Activated CD4-positive, alpha-beta memory T cell treated with anti-CD3 and anti-CD28 coated beads for 36 hours (primary cell): ENCODE measurements at places on chromosomes 3 and 15. TPM values are rescaled to one million over a fixed set of nuclear protein-coding genes. Genes with fewer than 3 reads are reported as not detected.

DNA sequence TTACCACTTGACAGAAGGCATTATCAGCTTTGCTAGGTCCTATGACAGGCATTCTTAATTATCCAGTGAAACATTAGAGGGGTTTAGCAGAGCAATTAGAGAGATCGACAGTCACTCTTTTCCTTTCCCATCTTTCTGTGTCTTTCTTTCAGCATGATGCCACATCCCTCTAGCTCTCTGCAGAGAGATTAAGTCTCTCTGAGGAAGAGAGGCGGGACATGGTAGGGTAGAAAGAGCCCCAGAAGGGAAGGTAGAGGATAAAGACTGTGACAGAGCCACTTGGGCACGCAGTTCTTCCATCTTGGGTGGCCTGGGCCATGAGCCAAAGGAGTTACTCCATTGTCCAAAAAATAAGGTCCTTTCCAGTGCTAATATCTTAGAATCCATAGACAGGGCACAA lies 55.8 kb downstream of the HHLA2 start:
- H3K36me3 ChIP-seq = no peaks in the 10 kb centered on the region
- no peak for DNase-seq
- H3K4me3 ChIP-seq = no peak overlapping the region
- no peak overlapping the region for H3K27ac ChIP-seq

LRRIQ4 gene
- not detected for total RNA-seq

GRCh38 chr3:105431200-105431599 lies 64.5 kb downstream of the ALCAM start:
- no peaks in the 10 kb centered on the region for H3K4me1 ChIP-seq
- no peak overlapping the region for H3K4me3 ChIP-seq
- H3K27ac ChIP-seq = no peak overlapping the region
- H3K36me3 ChIP-seq = peaks cover 3% of the 10 kb centered on the region
- H3K27me3 ChIP-seq = no peaks in the 10 kb centered on the region
- no peak for DNase-seq

DNA sequence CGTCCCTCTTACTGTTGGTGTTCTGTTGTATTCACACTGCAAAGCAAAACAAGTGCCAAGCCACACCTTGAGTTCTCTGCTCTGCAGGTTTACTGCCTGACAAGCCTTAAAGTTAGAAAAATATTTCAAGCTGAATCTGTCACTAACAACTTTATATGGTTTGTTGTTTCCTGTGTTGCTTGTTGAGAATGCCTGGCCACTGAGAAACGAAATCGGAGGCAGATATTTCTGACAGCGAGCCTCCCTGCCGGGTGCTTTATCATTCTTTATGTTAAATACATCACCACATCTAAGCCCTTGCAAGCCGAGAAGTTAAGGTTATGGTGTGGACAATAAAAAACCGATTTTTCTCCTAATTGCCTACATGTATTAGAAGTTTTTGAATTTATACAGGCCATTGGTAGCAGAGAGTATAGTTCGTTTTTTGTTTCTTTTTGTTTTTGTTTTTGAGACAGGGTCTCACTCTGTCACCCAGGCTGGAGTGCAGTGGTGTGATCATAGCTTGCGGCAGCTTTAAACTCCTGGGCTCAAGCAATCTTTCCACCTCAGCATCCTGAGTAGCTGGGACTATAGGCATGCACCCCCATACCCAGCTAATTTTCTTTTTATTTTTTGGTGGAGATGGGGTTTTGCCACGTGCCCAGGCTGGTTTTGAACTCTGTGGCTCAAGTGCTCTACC lies 188.4 kb upstream of the ICE2 start:
- peak overlapping the region; percentile 45 for H3K4me3 ChIP-seq
- no peak overlapping the region for H3K27ac ChIP-seq
- H3K36me3 ChIP-seq = no peaks in the 10 kb centered on the region
- peaks cover 27% of the 10 kb centered on the region for H3K4me1 ChIP-seq
- no peaks in the 10 kb centered on the region for H3K27me3 ChIP-seq

GRCh38 chr3:154973851-154974250 lies 106.3 kb upstream of the MME start:
- no peaks in the 10 kb centered on the region for H3K27me3 ChIP-seq
- no peak overlapping the region for H3K4me3 ChIP-seq
- no peak overlapping the region for H3K27ac ChIP-seq
- H3K36me3 ChIP-seq = no peaks in the 10 kb centered on the region

KCNAB1 gene
- not detected for total RNA-seq
